ENCODE measurements at places on chromosomes 7 and 10. TPM values are rescaled to one million over a fixed set of nuclear protein-coding genes. Genes with fewer than 3 reads are reported as not detected.

The ECD gene
- total RNA-seq: 62.1 TPM

The GATAD1 gene
- 24.6 TPM for total RNA-seq

The WASHC2A gene
- 21.1 TPM for total RNA-seq

The SPDYE5 gene
- not detected for total RNA-seq

The RAB19 gene
- total RNA-seq: not detected

The GRID2IP gene
- not detected for total RNA-seq

The LIPN gene
- not detected for total RNA-seq

The TRIM50 gene
- not detected for total RNA-seq

- DNase-seq: no peak
Measured at GRCh38 chr7:16044645-16045044, 358.2 kb upstream of the MEOX2 start.

- no peak for DNase-seq
Measured at GRCh38 chr10:29297678-29298077, 8.8 kb downstream of the LYZL1 start.

GRCh38 chr7:150450491-150451001 lies at the start of gene GIMAP8:
TSS of gene GIMAP8 (plus strand) at chr7:150450630. CDS start at chr7:150466699, 16,069 bp downstream.
- no peak for DNase-seq

GRCh38 chr7:156607332-156608172 lies 33.0 kb upstream of the RNF32 start:
- DNase-seq: no peak

DNA sequence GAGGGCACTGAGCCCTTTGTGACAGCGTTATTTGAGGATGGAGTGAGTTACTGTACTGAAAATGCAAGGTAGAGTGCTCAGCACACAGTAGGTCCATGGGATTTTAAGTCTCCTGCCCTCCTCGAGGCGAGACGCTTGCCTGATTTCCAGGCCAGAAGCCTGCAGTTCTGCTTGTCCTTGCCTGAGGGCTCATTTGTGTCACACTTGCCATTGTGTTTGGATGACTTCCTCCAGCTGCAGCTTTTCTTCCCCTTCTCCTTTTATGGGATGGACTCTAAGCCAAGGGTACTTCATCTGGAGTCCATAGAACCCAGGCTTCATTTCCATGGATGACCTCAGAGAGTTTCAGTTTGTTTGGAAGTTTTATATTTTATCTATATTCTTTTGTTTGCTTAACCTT lies 304.2 kb upstream of the BMPER start:
- no peak for DNase-seq

DNA sequence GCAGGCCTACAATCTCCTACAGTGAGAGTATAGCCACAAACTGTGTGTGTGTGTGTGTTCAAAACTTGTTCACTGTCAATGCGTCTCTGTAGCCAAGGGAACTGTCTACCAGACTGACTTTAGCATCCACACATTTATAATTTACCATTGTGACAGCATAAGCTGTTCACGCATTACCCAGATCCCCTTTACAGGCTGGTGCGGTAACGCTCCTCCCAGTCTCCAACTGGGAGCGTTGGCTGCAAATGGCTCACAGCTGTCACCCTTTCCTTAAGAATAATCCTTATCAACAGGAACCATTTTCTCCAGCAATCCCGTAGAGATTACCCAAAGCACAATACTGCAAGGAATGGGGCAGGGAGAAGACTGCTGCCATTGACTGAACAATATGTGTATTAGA lies 199.5 kb downstream of the GPAM start:
- DNase-seq: no peak

GRCh38 chr7:105224884-105225651 lies 163.7 kb downstream of the SRPK2 start:
- DNase-seq: peak; percentile 96

DNA sequence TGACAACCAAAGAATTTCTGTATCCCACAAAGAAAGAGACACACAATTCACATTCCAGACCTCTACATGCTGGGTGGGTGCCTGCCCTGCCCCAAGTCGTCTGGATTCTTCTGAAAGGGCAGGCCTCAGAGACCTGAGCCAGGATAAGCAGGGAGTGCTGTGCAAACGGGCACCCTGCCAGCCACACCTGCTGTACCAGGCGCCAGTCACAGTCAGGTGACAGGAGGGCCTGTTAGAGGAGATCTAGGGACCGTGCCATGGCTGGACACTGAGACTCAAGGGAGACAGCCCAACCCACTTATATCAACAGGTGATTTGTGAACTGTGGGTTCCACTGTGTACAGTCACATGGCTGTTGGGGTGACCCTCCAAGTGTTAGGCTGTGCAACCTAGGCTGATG lies 103.1 kb upstream of the AFAP1L2 start:
- DNase-seq: no peak

GRCh38 chr10:22335173-22335933 lies 9.9 kb upstream of the SPAG6 start:
- no peak for DNase-seq

DNA sequence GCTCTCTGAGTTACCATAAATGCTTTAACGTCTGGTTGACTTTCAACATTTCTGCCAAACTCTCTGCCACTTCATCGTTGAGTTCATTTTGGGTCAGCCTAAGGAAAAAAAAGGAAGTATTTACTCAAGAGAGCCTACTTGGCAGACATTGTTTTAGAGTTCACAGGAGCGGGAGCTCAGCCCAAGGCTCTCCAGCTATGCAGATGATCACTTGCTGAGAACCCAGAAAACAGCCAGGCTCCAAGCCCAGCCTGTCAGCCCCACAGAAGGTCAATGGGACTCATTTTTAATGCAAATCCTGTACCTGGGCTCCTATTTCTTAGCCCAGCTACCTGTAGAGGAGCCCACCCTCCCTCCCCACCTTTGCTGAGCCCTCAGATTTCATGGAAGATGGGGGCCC lies 45.5 kb downstream of the NOD1 start:
- DNase-seq: no peak

GRCh38 chr7:120185940-120186682 lies 86.9 kb upstream of the KCND2 start:
- DNase-seq: no peak

DNA sequence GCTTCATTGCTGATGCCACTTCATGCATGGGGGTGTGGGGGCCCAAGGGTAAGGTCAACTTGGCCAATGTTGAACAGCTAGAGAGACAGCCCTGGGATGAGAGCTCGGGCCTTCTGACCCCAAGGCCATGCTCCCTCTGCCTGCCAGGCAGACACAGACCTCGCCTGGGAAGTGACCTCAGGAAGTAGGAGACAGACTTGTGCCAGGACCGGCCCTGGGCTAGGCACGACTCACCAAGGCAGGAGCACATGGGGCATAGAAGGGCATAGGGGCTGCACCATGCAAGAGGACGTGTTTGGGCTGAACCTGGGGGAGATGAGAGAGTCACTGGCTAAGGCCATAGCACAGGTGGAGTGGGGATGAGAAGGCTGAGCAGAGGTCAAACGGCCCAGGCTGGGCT lies 27.1 kb downstream of the ZCCHC24 start:
- no peak for DNase-seq

GRCh38 chr7:132856416-132856815 lies 225.5 kb downstream of the CHCHD3 start:
- DNase-seq: no peak

GRCh38 chr10:124155781-124156435 lies 62.5 kb upstream of the CHST15 start:
- DNase-seq: no peak

DNA sequence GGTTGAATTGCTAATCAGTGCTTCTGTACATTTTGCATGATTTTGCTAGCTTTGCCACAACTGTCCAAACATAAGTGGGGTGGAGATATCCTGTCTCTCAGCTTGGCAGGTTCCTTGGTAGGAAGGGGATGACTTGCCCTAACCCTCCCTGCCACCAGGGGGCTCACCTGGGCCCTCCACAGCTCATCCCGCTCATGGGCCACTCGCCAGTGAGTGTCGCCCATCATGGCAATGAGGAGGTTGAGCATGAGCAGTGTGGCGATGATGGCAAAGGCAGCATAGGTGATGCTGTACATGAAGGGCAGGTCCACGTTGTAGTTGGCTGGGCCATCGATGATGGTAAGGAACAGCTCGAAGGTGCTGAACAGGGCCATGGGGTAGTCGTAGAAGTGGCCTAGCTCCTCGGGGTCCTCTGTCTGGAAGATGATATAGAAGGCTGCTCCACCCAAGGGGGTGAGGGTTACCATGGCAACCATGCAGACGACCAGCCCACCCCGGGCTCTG lies 12.2 kb downstream of the TRPV6 start:
- DNase-seq: peak; percentile 47

DNA sequence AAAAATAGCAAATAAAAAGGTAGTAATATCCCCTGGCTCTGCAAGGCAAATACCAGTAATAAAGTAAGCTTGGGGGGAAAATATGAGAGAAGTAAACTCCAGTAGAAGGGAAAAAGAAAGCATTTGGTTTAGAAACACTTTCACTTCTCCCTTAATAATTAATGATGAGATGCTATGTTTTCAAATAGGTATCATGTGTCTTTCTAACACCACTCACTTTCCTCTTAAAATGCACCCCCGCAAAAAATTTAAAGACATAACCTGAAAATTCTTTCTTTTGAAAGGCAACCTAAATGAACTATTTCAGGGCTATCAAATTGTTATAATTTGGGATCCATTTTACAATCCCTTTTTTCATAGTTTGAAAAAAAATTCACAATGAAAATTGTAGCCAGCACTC lies 240.3 kb downstream of the SNX10 start:
- DNase-seq: no peak

GRCh38 chr10:88989824-88990383 lies 694 bp upstream of the FAS start:
- DNase-seq: peak; percentile 56

- DNase-seq: no peak
Measured at GRCh38 chr10:86073199-86073977, 293.2 kb downstream of the GRID1 start.
